ENCODE measurements at places on chromosomes 11 and 22.

DNA sequence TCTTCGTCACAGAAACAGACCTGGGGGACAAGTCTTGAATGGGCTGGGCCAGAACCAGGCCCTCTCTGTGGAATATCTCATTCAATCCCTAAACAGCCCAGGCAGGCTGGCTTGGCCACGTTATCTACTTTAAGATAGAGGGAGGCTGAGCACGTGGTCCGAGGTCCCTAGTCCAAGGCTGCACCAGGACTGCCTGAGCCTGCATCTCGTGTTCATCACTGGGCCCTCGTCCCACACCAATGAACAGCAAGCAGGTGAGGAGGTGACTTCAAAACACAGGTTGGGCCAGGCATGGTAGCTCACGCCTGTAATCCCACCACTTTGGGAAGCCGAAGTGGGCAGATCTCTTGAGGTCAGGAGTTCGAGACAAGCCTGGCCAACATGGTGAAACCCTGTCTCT, 20.3 kb upstream of the FGF3 start:
- DNase-seq: no peak

DNA sequence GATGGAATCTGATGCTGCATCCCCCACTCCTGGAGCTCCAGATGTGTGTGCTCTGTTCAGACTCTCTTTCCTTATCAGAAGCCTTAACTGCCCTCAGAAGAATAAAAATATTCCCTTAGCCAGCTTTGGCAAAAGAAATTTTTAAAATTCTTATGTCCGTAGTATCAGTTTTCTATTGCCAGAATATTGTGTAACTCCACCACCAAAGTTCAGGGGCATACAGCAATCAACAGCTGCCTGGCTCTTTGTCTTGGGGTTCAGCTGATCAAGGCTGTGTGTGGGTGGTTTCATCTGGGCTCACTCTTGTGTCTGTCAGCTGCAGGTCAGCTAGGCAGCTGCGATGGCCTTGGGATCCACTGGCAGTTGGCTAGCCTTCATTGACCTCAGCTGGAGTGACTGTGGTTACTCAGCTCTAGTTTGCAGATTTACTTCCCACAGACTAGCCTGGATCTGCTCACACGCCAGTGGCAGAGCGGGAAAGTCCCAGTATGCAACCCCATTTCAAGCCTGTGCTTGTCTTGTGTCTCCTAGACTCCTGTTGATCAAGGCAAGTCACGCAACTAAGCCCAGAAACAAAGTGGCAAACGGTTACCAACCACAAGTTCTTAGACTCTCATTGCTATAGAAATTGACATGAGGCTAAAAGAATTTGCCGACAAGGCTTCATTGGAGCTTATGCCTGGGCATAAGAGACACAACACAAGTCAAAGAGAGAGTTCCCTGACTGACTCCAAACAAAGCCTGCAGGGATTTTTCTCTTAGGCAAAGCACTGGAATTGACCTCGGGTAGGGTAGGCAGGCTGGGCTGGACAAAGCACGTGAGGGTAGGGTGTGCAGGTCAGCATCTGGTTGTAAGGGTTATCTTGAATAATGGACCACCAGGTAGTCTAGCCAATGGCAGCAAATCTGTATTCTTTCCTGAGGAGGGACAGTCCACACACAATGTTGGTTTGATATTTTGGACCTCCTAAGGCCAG, 7.5 kb downstream of the TMEM138 start:
- no peak for DNase-seq

DNA sequence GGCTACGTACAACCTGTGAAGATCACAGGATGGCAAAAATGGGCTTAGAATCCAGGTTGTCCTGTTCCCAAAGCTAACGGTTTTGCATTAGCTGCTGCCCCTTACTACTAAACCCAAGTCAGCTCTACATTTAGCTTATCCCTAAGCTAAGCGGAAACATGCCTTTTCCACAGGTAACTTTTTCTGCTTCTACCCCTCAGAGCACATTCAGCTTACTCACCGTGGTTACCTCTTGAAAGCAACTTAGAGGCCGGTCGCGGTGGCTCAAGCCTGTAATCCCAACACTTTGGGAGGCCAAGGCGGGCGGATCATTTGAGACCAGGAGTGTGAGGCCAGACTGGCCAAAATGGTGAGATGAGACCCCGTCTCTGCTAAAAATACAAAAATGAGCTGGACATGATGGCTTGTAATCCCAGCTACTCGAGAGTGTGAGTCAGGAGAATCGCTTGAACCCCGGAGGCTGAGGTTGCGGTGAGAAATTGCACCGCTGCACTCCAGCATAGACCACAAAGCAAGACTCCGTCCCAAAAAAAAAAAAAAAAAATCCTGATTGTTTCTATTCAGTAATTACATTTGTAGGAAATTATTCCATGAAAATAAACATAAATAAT, 790 bp upstream of the TMEM41B start:
- DNase-seq: no peak

GRCh38 chr11:86692317-86692716, 19.9 kb upstream of the ME3 start:
- no peak for DNase-seq

DNA sequence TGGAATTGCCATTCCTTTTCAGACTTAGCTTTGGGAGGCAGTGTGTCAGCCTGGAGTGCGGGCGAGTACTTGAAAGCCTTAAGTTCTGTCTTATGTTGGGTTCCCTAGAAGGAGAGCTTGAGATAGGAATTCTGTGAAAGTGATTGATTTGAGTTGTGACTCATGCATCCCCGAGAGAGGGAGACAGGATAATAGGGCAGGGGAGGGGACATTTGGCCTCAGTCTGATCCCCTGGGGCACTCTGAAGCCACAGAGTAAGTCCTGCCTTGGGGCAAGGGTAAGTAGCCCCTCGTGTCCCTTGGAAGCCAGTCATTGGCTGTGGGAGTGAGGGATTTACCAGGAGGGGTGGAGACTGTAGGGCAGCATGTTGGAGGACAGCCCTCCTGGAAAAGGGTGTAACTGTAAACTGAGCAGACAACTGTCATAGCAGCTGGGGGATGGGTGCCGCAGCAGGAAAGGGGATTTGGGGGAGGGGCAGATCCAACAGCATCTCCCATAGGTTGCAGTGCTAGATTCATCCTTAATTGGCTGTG, 44.0 kb downstream of the KIAA1671 start:
- DNase-seq: no peak

Measured in central memory CD4-positive, alpha-beta T cell (primary cell).